ENCODE measurements at places on chromosomes 4 and X.

DNA sequence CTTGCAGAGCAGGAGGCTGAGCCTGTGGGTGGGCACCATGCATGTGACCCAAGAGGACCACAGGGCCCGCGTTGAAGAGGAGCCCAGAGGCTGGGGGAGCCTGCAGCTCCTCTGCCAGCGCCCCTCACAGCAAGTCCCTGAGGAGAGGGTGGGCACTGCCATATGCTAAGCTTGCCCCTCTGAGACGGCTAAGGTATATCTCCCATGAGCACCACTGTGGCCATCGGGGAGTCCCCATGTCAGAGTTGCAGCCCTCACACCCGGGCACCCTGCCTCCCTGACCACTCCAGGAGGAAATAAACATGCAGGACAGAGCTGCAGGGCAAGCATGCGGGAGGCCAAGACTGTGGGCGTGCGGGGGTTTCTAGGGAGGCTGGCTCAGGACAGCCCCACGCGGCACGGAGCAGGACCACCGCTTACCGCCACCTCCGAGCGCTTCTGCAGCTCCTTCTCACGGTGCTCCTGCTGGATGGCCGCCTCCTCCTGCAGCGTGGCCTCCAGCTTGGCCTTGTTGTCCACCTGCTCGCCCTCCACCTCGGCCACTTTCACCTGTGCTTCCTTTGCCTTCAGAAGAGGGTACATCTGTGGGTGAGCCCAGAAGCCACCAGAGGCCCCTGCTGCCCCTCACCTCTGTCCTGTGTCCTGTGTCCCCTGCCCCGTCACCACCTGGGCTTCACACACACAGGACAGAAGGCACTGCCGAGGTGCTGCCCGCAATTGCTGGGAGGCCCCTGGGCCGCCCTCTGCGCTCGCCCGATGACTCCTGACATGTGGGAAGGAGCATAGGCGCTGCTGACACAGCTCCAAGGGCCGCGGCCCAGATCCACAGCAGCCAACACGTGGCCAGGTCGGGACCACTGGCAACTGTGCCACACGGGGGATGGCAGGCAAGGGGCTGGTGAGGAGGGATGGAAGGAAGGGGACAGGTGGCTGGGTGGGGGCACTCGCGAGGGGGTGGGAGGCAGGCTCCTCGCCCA, 29.8 kb downstream of the FGFR3 start:
- DNase-seq = no peak

DNA sequence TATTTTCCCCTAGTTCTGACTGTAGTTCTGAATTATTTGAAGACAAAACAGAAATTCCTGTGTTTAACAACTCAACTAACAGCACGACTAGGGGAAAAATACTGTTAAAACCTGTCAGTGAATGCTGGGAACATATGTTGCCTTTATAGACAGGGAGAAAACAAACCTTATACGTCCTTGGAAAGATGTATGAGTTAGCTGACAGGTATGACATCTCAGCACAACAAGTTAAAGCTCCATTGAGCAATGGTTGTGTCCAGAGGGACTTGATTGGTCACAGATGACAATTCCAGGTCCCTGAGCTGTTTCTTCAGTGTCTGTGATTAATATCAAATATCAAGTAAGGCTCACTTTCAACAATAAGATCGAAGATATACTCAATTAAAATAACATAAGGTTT, 58.2 kb upstream of the DDIT4L start:
- DNase-seq = no peak

- no peak for DNase-seq
Measured at GRCh38 chr4:176043838-176044588, 21.6 kb upstream of the WDR17 start.

DNA sequence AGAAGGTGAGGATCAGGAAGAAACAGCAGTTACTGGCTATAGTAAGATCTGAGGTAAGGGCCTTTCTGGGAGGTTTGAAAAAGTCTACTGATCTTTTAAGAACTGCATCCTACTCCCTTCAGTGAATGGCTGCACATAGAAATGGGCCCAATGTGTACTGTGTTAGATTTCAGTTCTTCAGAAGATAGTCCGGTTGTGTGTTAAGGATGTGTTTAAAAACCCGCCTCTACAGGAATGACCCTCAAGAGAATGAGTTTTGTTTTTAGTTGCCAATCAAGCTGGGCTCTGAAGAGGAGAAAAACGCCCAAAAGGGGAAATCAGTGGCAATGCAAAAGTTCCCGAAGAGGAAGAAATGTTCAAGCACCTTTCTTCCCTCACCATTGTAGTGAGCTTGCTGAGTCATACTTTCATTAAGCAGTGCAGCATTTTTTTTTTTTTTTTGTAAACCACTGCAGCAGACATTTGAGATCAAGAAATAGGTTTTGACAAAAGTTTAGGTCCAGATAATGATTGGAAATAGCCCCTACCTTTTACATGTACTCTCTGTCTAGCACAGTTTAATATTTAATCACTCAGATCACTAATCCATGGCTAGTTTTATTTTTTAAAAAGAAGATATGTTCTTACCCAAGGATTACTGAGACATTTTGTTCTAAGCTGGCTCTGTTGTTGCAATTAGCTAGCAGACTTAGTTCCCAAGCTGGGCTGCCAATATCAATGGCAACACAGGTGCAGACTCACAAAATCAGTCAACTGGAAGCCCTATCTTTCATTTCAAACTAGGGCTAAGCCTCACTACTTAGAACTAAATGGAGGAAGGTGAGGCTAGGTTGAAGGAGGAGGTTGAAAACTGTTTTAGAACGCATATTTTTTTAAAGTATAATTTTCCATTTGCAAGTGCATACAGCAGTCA, 7.0 kb upstream of the TRPC5OS start:
- DNase-seq = no peak

- no peak for DNase-seq
Measured at GRCh38 chrX:47817421-47817820, 19.3 kb upstream of the ZNF81 start.

GRCh38 chr4:114017120-114017917, 37.9 kb upstream of the ARSJ start:
- no peak for DNase-seq

- DNase-seq = no peak
Measured at GRCh38 chr4:184664445-184665210, 15.1 kb downstream of the PRIMPOL start.

- DNase-seq = no peak
Measured at GRCh38 chr4:86185659-86186058, 174.2 kb downstream of the MAPK10 start.

- no peak for DNase-seq
Measured at GRCh38 chr4:108193886-108194672, 25.3 kb upstream of the LEF1 start.

- no peak for DNase-seq
Measured at GRCh38 chrX:40082447-40083119, 15.2 kb downstream of the BCOR start.

DNA sequence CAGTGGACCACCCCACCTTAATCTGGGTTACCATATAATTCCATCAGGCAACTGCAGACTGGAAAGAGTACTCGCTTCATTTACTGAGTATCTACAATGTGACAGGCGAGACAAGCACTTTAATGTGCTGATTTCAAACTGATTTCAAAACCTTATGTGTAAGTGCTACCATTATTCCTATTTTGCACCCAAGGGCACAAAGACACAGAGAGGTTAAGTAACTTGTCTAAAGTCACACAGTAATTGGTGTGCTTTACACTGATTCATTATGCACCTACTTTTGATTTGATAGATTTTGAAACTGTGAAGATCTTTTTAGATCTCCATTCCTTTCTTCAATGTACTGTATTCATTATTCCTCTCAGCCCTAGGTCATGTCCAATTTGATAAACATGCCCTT, 192.4 kb downstream of the MGST2 start:
- DNase-seq = no peak

- DNase-seq = no peak
Measured at GRCh38 chr4:151567056-151567455, 158.1 kb downstream of the FHIP1A start.

DNA sequence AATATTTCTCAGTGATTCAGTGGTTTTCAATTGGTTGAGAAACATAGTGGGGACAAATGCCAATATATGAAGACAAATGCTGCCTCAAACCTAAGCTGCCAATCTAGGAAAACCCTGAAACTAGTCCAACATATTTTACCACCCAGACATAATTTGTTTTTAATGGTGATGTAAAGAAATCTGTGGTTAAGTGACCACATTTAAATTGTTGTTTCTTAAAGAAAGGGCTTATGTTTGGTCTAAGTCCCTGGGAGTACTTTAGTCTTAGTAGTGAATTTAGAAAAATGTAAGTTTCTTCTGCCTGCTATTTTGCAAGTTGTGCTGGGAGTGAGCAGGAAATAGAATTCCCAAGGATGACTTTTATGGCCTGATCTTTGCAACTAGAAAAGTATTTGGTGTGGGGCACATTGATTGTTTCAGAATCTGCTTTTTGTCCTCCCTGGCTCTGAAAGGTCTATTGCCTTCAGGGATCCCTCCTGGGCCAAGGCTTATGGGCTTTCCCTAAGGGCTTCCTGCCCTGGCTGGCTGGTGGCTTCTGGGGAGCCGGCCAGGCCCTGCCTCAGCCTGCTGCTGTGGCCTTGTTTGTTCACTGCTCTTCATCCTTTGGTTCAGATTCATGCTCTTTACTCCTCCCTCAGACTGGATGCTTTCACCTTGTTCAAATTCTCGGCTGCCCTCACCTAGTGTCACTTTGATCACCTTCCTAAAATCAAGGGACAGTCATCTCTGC, 169.8 kb upstream of the JADE1 start:
- no peak for DNase-seq

- no peak for DNase-seq
Measured at GRCh38 chr4:33882246-33882990, 2361.9 kb downstream of the ARAP2 start.

All from stimulated activated CD4-positive, alpha-beta T cell treated with anti-CD3 and anti-CD28 coated beads, TNF-alpha, amount 100 ng/mL, for 4 hours (primary cell).